ENCODE measurements at places on chromosomes 5 and 9.
A peak's percentile ranks its signal among the peaks of the same experiment; 100 is the strongest.

DNA sequence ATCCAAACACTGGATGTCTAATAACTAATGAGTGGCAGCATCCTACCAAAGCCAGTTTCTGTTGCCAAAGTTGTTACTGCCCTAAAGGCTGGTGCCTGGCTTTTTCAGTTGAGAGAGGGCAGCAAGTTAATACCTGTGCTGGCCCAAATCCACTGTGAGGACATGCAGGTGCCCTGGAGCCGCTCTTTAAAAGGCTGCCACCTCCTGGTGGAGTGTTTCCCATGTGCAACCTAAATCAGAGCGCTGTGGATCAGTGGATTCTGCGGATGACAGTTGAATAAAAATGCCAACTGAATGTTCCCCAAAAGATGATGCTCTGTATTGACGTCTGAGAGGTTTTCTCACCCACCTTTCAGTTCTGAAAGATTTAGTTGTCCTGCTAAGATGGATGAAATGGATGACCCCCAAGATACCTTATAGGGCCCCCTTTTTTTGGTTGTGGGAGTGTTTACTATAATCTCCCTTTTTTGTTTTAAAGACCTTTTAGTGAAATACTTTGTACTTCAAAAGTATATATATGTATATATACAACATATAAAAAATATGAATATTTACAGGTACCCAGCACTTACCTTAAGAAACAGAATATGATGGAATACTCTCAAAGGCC lies 146.4 kb downstream of the EGFLAM start:
- peaks cover 4% of the 10 kb centered on the region for H3K27me3 ChIP-seq
- no peak overlapping the region for H3K4me3 ChIP-seq
- peaks cover 2% of the 10 kb centered on the region for H3K36me3 ChIP-seq
- H3K4me1 ChIP-seq: peaks cover 15% of the 10 kb centered on the region

DNA sequence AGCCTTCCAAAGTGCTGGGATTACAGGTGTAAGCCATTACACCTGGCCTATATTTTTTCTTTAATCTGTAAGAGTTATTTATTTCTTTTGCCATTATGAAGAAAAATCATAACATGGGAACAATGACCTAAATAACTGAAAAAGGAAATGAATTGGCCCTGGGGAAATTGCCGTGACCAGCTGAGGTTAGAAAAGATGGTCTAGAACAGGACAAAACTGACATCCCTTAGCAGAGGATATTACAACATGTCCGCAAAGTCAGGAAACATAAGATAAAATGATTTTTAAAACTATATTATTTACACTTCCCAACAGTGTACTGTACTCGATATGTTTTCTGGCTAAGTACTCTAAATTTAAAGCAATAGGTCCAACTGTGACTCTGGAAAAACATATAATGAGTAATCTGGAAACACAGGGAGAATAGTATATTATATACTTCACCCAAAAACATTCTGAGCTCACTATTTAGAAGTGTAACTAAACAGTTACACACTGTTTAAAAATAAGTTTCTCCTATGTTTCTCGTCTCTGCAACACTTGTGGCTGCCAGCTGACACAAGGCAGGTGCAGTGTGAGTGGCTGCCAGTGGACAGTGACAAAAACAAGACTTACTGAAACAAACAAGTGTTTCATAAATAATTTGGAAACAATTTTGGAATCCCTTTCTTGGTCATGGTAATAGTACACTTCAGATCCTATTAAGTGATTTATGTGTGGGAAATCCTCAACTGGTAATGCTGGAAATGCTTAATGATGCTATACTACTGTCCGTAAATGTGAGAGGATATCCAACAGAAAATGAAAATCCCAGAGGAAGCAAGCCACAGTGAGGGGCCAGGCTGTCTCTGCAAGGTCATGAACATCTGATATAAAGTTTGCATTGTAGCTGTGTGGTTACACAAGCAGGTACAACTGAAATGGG lies 69.1 kb downstream of the C9orf85 start:
- no peak overlapping the region for H3K27ac ChIP-seq
- H3K4me3 ChIP-seq: no peak overlapping the region
- peaks cover 10% of the 10 kb centered on the region for H3K36me3 ChIP-seq

- H3K4me3 ChIP-seq: no peak overlapping the region
- DNase-seq: no peak
- H3K36me3 ChIP-seq: no peaks in the 10 kb centered on the region
- no peaks in the 10 kb centered on the region for H3K4me1 ChIP-seq
Observed at GRCh38 chr9:79028101-79028500, 543.7 kb upstream of the TLE4 start.

GRCh38 chr9:116403171-116403570 lies 249.6 kb downstream of the PAPPA start:
- no peaks in the 10 kb centered on the region for H3K4me1 ChIP-seq
- DNase-seq: no peak
- H3K36me3 ChIP-seq: no peaks in the 10 kb centered on the region
- H3K27me3 ChIP-seq: no peaks in the 10 kb centered on the region
- no peak overlapping the region for H3K4me3 ChIP-seq

GRCh38 chr9:76116913-76117312 lies 226.4 kb downstream of the PCSK5 start:
- no peaks in the 10 kb centered on the region for H3K4me1 ChIP-seq
- no peak for DNase-seq
- H3K4me3 ChIP-seq: no peak overlapping the region
- H3K27ac ChIP-seq: no peak overlapping the region
- no peaks in the 10 kb centered on the region for H3K36me3 ChIP-seq
- H3K27me3 ChIP-seq: no peaks in the 10 kb centered on the region

- H3K36me3 ChIP-seq: no peaks in the 10 kb centered on the region
- DNase-seq: no peak
- no peaks in the 10 kb centered on the region for H3K4me1 ChIP-seq
- no peaks in the 10 kb centered on the region for H3K27me3 ChIP-seq
- no peak overlapping the region for H3K27ac ChIP-seq
Observed at GRCh38 chr9:110532908-110533665, 46.5 kb downstream of the SVEP1 start.

DNA sequence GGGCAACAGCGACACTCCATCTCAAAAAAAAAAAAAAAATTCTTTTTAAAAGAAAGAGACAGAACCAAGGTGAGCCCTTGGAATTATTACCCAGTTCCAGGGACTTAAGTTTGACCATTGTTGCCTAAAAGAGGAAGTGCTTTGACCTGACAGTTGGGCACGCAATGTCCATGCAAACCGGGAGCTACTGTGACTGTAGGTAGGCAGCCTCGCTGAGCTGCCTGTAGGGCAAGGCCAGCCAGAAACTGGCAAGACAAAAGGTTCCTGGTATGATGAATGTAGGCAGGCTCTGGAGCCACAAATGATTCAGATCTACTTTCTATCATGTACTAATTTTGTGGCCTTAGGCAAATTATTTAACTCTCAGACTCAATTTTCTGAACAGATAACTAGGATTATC lies 334.8 kb upstream of the ZNF462 start:
- no peaks in the 10 kb centered on the region for H3K36me3 ChIP-seq
- H3K4me1 ChIP-seq: no peaks in the 10 kb centered on the region
- no peak overlapping the region for H3K27ac ChIP-seq
- H3K4me3 ChIP-seq: no peak overlapping the region

DNA sequence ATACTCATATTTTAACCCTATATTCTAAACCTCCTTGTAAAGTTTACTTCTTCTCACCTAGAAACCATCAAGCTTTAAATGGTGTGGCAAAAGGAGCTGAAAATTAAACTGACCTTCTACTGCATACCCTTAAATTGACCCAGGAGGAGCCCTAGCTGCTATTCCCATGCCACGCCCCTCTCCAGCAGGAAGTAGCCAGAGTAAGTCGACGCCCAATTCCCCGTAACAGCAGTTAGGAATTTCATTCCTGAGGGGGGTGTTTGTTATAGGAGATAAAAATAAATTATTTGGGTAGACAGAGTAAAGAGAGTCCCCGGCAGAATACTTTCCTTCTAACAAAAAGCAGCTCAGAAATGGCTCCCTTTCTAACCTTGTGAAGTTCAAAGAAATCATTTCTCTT lies 111.8 kb upstream of the FAM174A start:
- no peaks in the 10 kb centered on the region for H3K27me3 ChIP-seq
- H3K4me3 ChIP-seq: no peak overlapping the region
- H3K36me3 ChIP-seq: peaks cover 3% of the 10 kb centered on the region
- no peak overlapping the region for H3K27ac ChIP-seq
- no peak for DNase-seq

DNA sequence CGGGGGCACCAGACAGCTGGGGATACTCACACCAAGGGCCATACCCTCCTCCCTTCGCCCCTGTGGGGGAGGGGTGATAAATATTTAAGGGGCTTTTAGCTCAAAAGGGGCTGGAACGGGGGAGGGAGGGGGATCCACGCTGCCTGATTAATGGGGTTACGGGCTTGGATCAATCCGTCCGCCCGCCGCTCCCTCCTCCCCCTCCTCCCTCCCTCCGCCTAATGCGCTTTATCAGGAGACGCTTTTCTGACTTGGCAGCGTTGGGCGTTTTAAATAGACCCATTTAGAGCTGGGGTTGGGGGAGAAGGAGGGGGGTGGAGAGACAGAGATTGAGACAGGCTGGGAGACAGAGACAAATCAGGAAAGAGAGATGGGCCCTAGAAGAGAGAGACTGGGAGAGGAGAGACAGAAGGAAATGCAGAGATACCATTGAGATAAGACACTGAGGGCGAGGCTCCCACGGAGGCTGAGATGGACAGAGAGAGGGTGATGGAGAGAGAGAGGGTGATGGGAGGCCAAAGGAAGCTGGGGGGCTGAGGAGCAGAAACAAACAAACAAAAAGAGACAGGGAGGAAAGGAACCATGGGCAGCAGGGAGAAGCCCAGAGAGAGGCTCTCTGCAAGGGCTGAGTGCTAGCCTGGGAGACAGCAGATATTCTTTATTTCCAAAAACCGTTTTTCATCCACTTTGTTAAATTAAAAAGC lies 10.3 kb downstream of the CNTFR start:
- H3K4me3 ChIP-seq: peak overlapping the region; percentile 85
- H3K27ac ChIP-seq: peak overlapping the region; percentile 100
- no peak for DNase-seq

DNA sequence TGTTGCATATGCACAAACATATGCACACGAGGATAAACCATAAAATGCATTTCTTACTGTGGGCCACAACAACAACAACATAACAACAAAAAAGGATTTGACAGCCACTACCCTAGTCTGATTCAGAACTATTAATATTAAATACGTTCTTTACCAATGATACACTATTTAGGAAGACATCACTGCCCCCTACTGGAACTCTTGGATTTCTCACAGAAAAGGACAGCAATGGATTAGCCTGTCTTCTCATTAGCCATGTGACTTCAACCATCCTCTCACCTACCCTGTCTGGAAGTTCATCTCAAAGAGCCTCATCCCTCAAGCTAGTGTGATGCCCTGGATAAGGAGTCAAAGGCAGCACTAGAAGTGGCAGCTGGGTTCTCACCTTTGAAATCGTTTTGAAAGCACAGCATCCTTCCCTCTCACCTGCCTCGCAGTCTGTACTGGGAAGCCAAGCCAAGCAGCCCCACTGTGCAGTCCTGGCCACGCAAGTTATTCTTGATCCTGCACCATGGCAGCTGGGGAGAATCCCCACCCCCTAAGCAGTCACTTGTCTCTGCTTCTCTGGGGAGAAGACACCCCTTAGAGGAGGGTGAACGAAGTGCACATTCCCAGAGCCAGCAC lies 64.6 kb downstream of the SH3TC2 start:
- H3K36me3 ChIP-seq: no peaks in the 10 kb centered on the region
- H3K27ac ChIP-seq: no peak overlapping the region
- no peak overlapping the region for H3K4me3 ChIP-seq
- peaks cover 9% of the 10 kb centered on the region for H3K4me1 ChIP-seq
- peaks cover 6% of the 10 kb centered on the region for H3K27me3 ChIP-seq

DNA sequence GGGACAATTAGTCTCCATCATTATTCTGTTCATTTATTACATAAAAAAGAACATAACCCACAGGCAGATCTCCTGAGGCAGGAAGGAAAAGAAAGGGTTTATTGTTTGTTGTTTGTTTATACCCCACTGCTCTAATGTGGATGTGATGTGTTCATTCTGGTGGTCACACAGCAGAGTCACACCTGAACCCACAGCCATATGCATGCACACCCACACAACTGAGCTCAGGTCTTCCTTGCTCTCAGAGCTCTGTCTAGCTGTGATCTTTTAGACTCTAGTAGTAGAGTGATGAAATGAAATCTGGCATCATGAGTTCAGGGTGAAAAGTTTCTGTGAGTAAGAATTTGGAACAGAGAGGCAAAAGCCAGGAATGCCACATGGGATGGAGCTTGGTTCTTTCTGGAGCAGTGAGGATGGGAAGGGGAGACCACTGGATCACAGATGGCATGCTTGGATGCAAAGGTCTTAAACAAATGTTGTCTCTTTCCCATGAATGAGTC lies 227.0 kb downstream of the PAPPA start:
- H3K36me3 ChIP-seq: no peaks in the 10 kb centered on the region
- H3K4me3 ChIP-seq: no peak overlapping the region
- H3K4me1 ChIP-seq: no peaks in the 10 kb centered on the region
- no peaks in the 10 kb centered on the region for H3K27me3 ChIP-seq
- DNase-seq: no peak

DNA sequence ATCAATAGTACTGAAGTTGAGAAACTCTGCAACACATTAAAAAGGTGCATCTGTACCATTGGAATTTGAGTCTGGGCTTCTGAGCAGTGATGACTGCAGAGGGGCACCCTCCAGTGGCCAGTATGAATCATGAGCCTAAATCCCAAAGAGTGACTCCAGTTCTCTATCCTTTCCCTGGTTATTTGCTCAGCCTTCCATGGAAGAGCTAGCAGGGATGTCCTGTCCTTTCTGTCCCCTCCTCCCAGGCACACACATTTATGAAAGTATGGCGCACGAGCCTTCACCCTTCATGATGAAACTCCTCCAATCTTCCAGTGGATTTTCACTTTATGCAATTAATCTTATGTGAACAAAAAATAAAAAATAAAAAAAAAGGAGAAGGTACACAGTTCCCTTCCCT lies 81.0 kb downstream of the ESM1 start:
- no peaks in the 10 kb centered on the region for H3K4me1 ChIP-seq
- DNase-seq: no peak
- no peaks in the 10 kb centered on the region for H3K36me3 ChIP-seq
- no peak overlapping the region for H3K4me3 ChIP-seq

GRCh38 chr5:169426784-169427183 lies 125.8 kb upstream of the SLIT3 start:
- peaks cover 10% of the 10 kb centered on the region for H3K4me1 ChIP-seq
- H3K27ac ChIP-seq: no peak overlapping the region
- no peak overlapping the region for H3K4me3 ChIP-seq
- H3K36me3 ChIP-seq: no peaks in the 10 kb centered on the region

GRCh38 chr9:120741701-120742100 lies 27.4 kb upstream of the MEGF9 start:
- H3K4me1 ChIP-seq: peaks cover 4% of the 10 kb centered on the region
- H3K4me3 ChIP-seq: no peak overlapping the region
- H3K36me3 ChIP-seq: peaks cover 3% of the 10 kb centered on the region
- no peak overlapping the region for H3K27ac ChIP-seq
